Left ventricle myocardium inferior (tissue), 1 donor: ENCODE measurements at places on chromosomes 13 and 19. TPM values are rescaled to one million over a fixed set of nuclear protein-coding genes. Genes with fewer than 3 reads are reported as not detected.

DNA sequence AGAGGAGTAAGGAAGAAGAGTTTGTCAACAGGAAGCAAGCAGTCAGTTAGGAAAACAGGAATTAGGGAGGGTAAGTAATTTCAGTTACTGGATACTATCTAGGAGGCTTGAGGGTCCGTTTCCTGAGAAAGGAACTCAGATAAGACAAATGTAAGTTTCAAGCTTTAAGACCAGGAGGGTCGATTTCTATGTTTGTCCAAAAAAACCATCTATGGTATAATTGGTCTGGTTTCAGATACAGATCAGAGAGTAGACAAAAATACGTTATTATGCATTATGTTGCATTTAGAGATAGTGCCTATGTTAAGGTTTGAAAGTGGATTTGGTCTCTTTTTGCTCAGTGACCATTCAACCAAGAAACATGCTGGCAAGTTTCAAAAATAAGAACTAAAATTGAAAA is 789.6 kb upstream of the PCDH20 start:
- DNase-seq = no peak

- DNase-seq = no peak
Observed at GRCh38 chr13:73341748-73342147, 282.9 kb downstream of the KLF5 start.

DNA sequence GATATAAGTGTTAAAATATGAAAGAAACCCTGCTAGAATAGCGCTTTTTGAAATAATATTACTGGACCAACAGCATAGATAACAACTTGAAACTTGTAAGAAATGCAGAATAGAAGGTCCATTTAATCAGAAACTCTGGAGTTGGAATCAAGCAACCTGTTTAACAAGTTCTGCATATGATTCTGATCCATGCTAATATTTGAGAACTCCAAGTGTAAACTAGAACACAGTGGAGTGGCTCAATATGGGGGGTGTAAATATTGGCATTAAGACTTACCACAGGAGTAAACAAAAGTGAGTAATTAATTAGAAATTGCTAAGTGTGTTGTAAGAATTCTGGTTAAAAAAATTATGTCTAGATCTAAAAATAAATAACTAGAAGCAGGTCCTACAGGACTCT is 151.2 kb downstream of the SLITRK1 start:
- DNase-seq = no peak

NANOS3 gene
- 1.3 TPM for total RNA-seq
